ENCODE measurements at places on chromosomes 5 and 9.

DNA sequence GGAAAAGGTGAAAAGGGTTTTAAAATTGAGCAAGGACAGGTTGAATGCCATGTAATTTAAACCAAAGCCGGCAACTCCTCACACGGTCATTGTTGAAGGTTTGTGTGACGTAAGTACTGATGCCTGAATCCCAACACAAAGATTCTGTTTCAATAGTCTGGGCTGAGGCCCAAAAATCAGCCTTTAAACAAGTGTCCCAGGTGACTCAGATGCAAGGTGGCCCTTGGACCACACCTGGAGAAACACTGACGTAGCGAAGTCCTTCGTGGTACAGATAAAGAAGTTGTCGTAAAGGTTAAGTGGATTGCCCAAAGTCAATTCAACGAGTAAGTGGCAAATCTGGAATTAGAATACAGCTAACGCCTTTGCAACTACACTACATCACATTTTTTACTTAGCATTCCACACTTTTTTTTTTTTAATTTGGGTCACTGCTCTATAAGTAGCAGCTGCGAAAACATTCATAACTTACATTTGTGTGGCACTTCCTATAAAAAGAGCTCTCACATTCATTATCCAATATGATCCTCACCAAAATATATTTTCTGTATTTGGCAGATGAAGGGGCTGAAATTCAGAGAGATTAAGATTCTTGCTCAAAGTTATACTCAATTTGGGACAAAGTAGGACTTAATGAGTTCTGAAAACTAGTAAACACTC lies 111.3 kb downstream of the LPAR1 start:
- no peak for DNase-seq

DNA sequence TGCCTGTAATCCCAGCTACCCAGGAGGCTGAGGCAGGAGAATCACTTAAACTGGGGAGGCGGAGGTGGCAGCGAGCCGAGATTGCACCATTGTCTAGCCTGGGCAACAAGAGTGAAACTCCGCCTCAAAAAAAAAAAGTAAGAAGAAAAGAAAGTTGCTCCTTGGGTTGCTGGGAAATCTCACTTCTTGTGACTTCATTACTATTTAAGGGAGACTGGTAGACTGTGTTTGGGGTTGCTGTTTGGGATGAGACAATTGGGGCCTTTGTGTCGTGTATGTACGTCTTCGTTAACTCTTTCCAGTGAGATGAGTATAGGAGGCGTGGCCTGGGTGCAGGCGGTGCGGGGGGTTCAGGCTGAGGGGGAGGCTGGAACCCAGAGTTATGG lies 11.6 kb downstream of the NDST1 start:
- DNase-seq: no peak

DNA sequence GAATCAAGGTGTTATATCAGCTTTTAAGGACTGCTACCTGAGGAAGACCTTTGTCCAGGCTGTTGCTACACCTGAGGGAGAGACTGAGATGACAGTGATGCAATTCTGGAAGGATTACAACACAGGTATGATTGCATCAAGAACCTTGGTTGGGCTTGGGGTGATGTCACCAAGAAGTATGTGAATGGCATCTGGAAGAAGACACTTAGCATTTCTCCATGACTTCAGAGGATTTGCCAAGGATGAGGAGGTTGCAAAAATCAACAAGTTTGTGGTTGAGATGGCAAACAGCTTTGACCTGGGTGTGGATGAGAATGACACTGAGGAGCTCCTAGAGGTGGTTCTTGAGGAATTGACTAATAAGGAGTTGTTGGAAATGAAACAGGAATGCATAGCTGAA lies 67.9 kb upstream of the PANK3 start:
- DNase-seq: no peak

- DNase-seq: no peak
These were observed 92.7 kb downstream of the KIF4B start for GRCh38 chr5:155106221-155106620.

- no peak for DNase-seq
These were observed 61.5 kb upstream of the RNF130 start for GRCh38 chr5:180133060-180133459.

Measured in stimulated activated CD4-positive, alpha-beta T cell treated with anti-CD3 and anti-CD28 coated beads, TNF-alpha, amount 100 ng/mL, for 1 hour (primary cell).